ENCODE measurements at places on chromosomes 4 and X. TPM values are rescaled to one million over a fixed set of nuclear protein-coding genes. Genes with fewer than 3 reads are reported as not detected.

- no peak for DNase-seq
Observed at GRCh38 chrX:4944767-4945166, 1231.3 kb upstream of the PRKX start.

GUCY1B1 gene
- total RNA-seq, result 10.1 TPM

GRCh38 chrX:122567911-122568310 lies 616.2 kb upstream of the GRIA3 start:
- DNase-seq, result no peak

GRCh38 chrX:108699368-108699767 lies 37.0 kb downstream of the IRS4 start:
- DNase-seq, result no peak

DNA sequence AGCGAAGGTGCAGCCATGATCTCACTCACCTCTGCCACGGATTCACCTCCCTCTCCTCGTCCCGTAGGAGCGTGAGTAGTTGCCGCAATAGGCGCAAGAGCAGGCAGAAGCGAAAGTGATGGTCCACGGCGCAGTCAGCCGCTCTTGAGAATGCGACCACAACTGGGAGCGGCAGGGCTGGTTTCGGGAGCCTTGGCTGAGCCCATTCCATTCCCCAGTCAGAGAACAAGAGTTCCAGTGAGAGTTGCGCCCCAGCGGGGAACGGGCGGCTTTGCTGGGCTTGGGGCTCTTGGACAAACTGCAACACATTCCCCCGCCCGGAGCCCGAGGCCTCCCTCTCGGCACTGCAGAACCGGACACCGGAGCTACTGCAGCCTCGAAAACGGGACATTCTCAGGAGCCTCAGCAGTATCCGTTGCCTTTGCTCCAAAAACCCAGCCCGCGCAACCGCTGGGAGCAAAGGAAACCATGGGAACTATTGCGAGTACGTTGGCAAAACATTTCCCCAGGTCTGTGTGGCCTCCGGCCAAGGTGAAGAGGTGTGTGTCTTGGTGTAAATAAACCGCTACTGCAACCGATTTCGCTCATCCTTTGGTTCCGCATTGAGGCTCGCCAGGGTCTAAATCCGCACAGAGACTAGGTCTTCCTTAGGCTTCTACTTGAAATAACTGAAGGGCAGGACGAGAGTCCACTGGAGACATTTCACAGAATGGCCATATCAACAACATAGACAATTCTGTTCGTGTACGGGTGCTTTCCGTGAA lies 5.7 kb upstream of the ZBTB33 start:
- peak; percentile 81 for DNase-seq
